Fibroblast of skin of abdomen (primary cell): ENCODE measurements at places on chromosomes 7 and 10.
A peak's percentile ranks its signal among the peaks of the same experiment; 100 is the strongest.

DNA sequence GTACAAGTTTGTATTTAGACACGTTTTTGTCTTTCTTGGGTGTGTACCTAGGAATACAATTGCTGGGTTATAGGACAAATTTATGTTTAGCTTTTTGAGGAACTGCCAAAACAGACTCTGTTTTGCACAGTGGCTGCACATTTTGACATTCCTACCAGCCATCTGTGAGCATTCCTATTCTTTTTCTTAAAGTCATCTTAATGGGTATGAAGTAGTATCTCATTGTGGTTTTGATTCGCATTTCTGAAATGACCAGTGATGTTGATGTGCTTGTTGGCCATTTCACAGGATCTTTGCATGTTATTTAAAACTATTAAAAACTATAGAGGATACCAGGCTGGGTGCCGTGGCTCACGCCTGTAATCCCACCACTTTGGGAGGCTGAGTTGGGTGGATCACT is 32.6 kb upstream of the IL15RA start:
- DNase-seq, result no peak

DNA sequence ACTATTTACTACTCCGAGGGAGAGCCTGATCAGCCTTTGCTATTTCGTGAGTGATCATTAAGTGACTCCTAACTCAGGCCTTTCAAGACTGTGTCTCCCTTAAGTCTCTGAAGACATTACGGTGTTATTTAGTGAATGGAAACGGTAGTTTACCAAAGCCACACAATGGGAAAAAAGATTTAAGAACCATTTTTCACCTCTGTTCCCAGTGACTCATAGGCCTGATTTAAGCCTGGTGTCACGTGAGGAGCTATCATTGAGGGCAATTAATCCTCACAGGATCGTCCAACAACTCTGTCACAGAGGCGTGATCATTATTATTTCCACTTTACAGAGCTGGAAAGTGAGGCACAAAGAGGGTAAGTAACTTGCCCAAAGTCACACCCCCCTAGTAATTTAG is 20.3 kb downstream of the C10orf90 start:
- no peak for DNase-seq

- DNase-seq, result no peak
Observed at GRCh38 chr7:131148708-131149428, 178.8 kb upstream of the MKLN1 start.

GRCh38 chr7:44391746-44392617 is 66.6 kb upstream of the CAMK2B start:
- no peak for DNase-seq

DNA sequence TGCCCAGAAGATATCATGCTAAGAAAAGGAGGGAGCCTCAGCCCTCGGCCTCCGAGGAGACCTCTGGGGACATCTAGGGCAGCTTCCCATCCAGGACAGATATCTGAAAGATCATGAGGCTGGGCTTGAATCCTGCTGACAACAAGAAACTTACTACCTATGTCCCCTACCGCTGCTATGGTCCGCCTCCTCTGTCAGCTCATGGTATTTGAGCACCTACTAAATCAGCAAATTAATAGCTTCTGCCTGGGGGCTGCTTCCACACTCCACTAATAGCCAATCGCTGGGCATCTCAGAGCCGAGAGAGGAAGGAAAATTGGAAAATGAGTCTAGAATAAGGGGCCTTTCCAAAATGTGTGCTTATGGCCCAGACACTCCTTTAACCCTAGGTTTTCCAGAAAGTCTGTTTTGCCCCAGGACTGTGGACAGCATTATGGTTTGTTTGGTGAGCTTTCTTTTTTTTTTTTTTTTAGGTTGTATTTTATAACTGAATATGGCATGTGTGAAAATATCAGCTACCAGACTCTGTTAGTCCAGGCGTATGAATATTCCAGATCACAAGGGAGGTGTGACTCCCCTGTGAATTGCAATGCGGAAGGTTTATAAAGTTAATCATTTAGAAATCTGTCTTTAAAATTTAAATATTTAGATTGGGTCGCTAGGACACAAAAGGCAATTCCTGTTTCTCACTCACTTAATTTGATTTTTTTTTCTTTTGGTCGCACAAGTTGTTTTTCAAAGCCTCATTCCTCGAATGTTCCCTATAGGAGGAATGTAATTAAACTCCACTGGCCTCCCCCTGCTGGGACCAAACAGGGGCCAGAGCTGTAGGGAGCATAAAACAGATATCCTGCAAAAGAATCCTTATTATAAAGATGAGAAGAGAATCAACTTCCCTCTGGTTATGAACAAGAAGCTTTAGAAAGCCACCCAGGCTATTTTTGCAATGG is 89.4 kb downstream of the PARP12 start:
- DNase-seq, result no peak

DNA sequence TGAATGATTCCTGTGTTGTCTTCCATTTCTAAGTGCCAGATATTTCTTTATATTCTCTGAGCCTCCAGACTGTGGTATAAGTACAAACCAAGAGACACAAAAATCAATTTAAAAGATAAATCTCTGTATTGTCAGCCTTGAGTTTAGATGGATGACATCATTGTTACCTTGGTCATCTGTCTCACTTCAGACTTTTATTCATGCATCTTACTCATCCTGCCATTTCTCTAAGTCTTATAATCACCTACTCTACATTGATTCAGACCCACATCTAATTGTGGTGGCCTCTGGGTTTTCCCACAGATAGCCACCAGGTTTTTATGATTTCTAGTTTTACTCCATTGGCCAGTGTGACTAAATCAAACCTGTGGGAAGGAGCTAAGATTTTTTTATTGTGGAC is 26.8 kb upstream of the HDAC9 start:
- DNase-seq, result no peak

GRCh38 chr10:103654925-103655324 is 161.4 kb downstream of the NEURL1 start:
- DNase-seq, result no peak

- peak; percentile 0 for DNase-seq
Observed at GRCh38 chr7:86965727-86966120, 93.7 kb downstream of the ELAPOR2 start.

GRCh38 chr7:117669818-117670217 is 190.0 kb downstream of the CFTR start:
- DNase-seq, result no peak

- DNase-seq, result no peak
Observed at GRCh38 chr7:95002775-95003174, 95.4 kb downstream of the PPP1R9A start.

- DNase-seq, result no peak
Observed at GRCh38 chr10:44309939-44310761, 74.7 kb downstream of the CXCL12 start.

DNA sequence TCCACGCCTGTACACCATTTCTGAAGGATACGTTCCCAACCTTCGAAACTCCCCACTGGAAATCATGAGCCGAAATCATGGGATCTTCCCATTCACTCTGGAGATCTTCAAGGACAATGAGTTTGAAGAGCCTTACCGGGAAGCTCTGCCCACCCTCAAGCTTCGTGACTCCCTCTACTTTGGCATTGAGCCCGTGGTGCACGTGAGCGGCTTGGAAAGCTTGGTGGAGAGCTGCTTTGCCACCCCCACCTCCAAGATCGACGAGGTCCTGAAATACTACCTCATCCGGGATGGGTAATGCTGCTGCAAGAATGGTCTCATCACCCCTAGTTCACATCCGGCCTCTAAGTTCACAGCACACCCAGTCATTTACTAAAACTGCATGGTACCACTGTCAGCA is 30.3 kb downstream of the PLA2G12B start:
- no peak for DNase-seq

DNA sequence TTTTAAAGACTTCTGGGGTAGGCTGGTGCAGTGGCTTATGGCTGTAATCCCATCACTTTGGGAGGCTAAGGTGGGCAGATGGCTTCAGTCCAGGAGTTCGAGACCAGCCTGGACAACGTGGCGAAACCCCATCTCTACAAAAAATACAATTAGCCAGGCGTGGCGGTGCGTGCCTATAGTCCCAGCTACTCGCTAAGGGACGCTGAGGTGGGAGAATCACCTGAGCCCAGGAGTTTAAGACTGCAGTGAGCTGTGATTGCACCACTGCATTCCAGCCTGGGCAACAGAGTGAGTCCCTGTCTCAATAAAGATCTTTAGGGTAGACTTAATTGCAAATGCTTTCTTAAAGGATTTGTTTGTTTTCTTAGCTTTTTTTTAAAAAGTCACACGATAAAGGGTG is 29.3 kb downstream of the PTPN12 start:
- DNase-seq, result no peak

- DNase-seq, result no peak
Observed at GRCh38 chr10:77513220-77513619, 124.4 kb downstream of the KCNMA1 start.

GRCh38 chr10:133131734-133132472 is 28.1 kb upstream of the KNDC1 start:
- no peak for DNase-seq

- peak; percentile 5 for DNase-seq
Observed at GRCh38 chr10:15821046-15821683, 39.1 kb downstream of the MINDY3 start.

GRCh38 chr10:101832325-101832771 is 11.3 kb downstream of the KCNIP2 start:
- DNase-seq, result no peak
